ENCODE measurements at places on chromosomes 5 and 9.

DNA sequence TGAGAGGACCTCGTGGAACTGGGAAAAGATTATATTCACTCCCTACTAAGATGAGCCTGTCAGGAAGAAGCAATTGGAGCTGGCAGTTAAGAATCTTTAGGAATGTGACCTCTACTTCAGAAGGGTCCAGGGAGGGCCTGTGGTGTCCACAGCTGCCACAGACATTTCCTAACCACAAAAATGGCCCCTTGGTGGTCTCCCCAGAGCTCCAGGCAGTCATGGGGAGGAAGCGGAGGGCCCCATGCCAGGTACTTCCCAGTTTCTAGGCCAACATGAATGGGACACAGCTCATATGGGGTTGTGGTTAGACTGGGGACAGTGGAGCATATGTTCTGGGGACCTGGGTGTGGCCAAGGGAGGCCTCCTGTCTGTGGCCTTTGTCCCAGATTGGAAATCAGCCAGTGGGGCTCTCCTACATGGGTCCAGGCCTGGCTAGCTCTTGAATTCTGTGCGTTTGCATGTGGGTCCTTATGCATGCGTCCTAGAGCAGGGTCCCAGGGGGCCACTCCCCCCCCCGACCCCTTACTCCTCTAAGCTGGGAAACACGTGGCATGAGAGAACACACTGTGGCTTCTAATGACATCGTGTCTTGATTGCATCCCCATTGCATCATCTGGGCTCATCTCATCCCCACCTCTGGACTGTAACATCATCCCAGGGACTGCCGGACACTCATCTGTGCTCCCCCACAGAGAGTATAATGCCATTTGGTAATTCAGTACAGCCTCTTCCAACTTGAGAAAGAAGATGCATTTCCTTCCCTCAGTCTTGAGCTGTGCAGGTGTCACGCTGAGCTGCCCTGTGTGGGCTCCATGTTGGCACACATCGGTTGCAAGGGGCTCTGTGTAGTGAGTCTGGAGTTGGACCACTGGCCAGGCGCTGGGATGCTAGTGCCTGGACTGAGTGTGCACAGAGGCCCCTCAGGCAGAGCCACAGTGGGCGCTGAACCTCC is 31.3 kb downstream of the IRF1 start:
- DNase-seq, result no peak

DNA sequence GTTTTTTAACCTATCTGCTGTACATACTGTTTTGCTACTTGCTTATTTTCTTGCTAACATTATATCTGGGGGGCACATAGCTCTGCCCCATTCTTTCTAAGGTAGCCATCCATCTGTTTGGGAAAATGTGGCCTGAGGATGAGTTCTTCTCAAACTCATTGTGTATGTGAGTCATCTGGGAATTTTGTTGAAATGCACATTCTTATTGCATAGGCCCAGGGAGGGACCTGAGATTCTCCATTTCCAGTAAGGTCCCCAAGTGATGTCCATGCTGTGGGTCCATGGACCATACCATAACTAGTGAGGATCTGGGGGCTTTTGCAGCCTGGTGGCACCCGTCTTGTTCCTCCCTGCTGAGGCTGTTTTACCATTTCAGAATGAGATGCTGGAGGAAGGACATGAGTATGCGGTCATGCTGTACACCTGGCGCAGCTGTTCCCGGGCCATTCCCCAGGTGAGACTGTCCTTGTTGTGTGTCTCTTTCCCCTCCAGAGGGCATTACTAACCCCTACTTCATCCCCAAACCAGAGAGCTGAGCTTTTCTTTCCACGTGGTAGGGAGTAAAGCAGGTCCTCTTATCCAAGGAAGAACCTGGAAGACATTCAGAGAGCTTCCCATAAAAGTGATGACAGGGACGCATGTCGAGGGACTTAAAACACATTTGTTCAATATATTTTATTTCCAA is 28.6 kb downstream of the CYFIP2 start:
- no peak for DNase-seq

GRCh38 chr5:134511796-134512660 is 13.4 kb upstream of the JADE2 start:
- DNase-seq, result no peak

GRCh38 chr9:97993000-97993399 is 9.9 kb downstream of the ANP32B start:
- DNase-seq, result peak; percentile 39

GRCh38 chr5:40507095-40507494 is 172.6 kb upstream of the PTGER4 start:
- no peak for DNase-seq

DNA sequence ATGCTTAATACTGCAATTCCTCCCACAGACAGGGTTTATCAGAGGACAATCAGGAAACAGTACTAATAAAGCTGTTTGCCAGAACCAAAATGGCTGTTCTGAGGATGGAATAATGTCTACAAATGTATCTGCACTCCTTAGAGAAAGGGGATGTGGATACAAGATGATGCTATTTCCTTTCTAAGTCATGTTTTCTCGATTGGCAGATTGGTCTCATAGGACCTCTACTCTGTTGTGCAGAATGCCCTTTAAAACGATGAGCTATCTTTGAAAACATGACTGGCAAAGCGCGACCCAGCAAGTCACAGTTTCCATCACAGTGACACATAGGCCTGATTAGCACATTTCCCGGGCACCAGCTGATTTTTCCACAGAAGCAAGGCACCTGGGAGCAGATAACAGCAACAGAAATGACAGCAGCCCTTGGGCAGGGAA is 54.0 kb downstream of the AOPEP start:
- DNase-seq, result peak; percentile 48

DNA sequence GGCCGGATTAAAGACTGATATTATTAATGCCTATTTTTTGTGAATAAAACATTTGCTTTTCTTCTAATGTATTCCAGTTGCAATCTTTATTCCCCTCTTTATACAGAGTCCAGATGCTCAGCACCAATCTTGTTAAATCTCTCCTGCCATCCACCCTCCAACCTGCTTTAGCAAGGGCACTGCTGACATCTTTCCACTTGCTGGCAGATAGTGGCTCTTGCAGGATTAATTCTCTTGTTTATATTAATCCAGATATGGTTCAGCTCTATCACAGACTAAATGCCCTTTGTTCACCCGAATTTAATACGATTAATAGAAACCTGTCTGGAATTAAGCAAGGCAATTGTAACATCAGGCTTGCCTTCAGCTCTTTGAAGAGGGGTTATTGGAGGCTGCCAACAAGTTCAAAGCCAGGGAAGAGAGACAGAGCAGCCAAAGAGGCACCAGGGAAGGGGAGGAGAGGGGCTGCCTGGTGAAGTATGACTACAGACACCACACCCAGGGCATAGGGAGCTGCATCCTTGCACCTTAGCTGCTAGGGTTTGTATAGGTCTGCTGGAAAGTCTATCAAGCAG is 236.2 kb downstream of the SAXO1 start:
- DNase-seq, result no peak

DNA sequence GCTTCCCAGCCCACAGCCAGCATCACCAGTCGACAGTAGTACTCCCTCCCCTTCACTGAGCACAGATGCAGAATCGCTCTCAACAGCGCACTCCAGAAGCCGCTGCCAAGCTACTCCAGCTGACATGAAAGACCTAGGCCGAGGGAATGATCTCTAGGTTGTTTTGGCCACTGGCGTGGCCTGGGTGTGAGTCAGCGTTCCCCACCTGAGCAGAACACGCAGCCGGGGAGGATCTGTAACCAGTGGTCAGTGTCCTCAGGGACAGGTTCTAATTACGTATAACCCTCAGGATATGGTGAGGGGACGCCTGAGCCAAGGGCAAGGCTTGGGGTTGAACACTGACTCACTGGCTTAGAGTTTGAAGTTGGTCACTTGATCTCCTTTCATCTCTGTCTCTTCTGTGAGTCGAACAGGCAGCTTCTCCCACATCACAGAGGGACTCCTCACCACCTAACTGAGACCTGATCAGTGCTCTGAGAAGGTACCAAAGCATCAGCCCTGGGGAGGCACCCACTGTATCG is 76.9 kb upstream of the IL17B start:
- DNase-seq, result no peak

DNA sequence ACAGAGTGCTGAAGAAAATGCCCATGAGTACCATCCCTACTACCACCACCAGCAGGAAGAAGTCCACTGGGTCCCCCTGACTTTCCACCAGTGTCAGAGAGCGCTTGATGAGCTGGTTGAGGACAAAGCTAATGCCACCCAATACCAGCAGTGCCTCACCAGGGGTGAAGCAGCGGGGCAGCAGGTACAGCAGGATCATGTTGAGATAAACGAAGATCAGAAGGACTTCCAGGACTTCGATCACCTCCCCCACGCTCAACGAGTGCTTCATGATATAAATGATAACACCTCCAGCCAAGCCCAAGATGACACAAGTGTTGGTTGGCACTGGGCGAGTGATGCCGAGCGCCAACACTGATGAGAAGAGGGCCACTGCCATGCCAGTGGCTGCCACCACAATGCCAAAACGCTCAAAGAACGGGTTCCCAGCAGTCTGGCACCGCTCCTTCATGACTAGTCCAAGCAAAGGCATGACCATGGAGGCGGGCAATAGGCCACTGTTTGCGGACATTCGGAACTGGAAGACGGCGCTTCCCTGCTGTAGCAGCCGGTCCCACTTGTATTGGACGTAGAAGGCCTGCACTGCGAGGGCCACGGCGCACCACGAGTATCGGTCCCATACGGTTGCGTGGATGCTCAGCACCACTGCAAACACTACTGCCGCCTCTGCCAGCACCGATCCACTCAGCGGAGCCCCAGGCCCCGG is 679 bp downstream of the DOLK start:
- peak; percentile 6 for DNase-seq

- no peak for DNase-seq
Measured at GRCh38 chr9:115964710-115965347, 188.8 kb upstream of the PAPPA start.

DNA sequence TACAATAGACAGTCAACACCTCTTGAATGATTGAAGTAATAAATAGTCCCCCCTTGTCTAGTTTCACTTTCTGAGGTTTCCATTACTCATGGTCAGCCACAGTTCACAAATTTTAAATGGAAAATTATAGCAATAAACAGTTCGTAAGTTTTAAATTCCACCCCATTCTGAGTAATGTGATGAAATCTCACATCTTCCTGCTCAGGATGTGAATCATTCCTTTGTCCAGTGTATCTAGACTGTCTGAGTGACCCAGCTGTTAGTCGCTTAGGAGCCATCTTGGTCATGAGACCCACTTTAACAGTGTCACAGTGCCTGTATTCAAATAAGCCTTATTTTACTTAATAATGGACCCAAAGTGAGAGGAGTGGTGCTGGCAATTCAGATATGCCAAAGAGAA is 311.6 kb upstream of the PRR16 start:
- DNase-seq, result no peak

- peak; percentile 40 for DNase-seq
Measured at GRCh38 chr5:150358261-150359095, 981 bp downstream of the TCOF1 start.

DNA sequence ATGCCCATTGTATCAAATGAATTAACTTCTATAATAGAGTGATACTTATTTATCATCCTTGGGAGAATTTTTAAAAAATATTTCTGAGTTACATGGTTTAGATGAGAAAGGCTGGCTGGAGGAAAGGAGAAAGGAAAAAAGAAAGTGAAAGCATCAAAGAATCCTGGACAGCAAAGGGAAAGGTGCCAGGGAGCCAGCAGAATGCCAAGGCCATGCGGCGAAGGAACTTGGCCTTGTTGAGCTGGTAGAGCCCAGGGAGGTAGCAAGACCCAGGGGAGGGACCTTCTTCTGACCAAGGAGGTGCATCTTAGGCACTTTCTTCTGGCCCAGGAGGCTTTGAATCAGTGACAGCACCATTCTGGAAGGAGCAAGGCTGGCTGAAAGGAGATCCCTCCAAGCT is 240.5 kb downstream of the ENC1 start:
- no peak for DNase-seq

DNA sequence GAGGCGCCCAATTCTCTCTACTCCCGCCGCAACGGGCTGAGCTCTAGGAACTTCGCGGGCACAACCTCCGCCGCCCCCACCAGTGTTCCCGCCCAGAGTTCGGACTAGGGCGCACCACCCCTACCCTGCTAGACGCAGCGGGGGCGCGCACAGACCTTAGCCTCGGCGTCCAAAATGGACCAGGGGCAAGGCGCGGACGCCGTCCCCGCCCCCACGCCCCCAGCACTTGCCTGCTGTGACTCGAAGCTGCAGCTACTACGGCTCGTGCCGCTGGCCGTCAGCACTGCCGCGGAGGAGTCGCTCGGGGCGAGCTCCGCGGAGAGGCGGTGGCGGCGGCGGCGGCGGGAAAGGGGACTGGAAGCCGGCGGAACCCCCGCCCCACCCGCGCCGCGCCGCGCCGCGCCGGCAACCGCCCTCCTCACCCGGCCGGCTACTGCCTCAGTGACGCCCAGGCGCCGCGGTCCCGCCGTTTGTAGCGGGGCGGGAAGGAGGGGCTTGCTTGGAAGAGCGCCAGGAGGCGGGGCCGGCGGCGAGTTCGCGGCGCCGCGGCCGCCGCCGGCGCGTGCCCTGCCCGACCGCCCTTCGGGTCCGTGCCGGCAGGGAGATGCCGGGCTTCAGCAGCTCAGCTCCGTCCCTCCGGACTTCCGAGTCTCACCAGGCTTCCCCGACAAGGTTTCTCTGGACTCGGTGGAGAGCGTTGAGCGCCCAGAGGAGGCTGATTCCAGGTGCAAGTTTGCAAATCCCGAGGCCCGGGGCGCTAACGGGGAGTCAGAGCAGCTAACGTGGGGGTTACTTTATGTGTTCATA is 4.5 kb downstream of the ELAVL2 start:
- DNase-seq, result no peak

- DNase-seq, result no peak
Measured at GRCh38 chr9:132862533-132862932, 15.6 kb downstream of the AK8 start.

- DNase-seq, result no peak
Measured at GRCh38 chr9:2755285-2755684, 38.0 kb downstream of the KCNV2 start.

DNA sequence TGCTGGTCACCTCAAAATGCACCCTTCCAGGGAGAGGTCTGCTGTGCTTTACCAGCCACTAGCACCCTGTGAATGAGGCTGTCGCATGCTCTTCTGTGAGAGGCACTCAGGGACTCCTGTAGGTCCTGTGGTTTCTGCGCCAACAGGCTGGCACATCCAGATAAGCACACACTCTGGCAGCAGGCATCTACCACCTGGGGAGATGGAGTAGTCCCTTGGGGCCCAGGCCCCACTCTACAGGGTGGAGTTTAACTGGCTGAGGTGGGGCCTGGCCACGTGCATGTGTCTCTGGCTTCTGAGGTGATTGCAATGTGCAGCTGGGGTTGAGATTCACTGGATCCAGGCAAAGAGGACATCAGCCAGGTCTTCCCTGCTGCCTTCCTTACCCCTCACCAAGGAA is 32.3 kb downstream of the TMEM174 start:
- DNase-seq, result no peak

- DNase-seq, result no peak
Measured at GRCh38 chr9:87581513-87581912, 83.8 kb downstream of the DAPK1 start.

DNA sequence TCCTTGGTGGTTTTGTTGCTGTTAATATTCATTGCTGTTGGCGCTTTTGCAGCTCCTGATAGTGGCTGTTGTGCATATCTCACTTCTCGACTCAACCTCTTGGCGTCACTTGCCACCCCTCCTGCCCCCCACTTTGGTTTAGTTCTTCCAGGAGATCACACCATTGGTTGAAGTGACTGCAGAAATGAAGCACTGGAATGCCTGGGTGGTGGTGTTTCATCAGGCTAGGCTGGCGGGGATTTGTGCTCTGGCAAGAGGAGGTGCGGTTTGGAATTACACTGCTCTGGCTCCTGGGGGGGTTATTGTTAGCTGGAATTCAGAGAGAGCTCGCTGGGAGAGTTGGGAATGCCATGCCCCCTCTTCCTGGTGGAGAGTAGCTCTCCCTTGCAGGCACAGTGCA is 11.5 kb downstream of the PRRC2B start:
- DNase-seq, result no peak
